GOT3 (cell line): ENCODE measurements at places on chromosomes 1 and 21.

DNA sequence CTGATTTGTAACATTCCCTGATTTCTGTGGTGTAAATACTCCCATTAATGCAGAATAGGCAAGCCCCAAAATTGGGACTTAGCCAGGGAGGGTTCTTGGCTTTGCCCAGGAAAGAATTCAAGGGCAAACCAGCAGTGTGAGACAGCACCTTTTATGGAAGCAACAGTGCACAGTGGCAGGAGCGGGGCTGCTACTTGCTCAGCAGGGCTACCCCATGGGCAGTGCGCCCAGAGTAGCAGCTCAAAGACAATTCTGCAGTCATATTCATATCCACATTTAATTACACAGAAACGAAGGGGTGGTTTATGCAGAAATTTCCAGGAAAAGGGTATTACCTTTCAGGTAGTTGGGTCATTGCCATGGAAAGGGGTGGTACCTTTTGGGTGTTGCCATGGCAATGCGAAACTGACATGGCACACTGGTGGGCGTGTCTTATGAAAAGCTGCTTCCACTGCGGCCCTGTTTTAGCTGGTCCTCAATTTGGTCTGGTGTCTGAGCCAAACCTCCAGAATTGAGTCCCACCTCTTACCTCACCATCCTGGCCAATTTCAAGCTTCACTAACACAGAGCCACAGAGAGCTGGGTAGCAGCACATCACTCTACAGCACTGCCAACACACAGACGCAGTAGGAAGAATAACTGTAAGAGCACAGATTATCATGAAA lies 35.9 kb downstream of the FHAD1 start:
- no peak for DNase-seq

DNA sequence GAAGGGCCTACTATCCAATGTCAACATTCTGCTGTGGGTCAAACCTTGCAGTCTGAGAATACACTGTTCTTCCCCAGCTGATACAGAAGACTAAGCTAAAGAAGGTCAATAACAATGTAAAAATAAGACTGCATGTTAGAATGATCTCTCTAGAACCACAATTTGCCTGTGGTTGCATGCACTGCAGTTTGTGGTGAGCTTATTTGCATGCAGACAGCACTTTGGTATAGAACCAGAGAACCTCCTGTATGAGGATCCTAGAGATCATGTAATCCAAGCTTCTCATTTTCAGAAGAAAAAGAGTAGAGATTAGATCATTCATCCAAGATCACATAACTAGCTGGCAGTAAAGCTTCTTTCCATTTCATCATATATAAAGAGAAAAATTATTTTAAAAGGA lies 15.8 kb downstream of the SYNJ1 start:
- no peak for DNase-seq

DNA sequence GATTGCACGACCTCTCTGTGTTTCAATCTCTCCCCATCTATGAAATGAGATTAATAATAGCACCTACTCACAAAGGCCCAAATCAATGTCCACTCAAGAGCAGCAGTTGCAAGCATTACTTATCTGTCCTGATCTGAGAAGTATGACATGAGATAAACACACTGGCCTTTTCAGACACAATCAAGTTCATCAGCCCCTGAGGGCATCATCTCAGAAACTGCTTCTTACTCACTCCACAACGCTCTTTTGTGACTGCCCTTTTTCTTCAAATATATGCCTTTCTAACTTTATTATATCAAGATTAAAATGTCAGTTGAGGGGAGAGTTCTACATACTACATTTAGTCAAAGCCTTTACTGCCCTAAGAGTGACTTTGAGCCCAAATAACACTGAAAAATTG lies 371.9 kb upstream of the SPAG17 start:
- no peak for DNase-seq

- no peak for DNase-seq
Observed at GRCh38 chr1:71240656-71241055, 159.8 kb upstream of the ZRANB2 start.

DNA sequence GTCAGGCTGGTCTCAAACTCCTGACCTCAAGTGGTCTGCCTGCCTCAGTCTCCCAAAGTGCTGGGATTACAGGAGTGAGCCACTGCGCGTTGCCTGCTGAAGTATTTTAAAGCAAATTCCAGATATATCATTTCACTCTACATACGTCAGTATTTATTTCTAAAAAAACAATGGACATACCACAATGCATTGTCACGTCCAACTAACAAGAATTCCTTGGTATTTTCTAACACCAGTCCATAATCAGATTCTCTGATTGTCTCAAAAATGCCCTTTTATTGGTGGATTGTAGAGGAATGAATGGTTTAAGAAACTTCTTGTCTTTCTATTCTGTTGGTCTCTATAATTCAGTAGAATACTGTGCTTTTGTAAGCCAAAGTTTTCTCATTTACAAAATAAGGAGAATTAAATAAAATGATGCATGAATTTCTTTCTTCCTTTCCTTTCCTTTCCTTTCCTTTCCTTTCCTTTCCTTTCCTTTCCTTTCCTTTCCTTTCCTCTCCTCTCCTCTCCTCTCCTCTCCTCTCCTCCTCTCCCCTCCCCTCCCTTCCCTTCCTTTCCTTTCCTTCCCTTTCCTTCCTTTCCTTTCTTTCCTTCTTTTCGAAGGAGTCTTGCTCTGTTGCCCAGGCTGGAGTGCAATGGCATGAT lies 55.8 kb downstream of the VPS13D start:
- no peak for DNase-seq

- DNase-seq, result no peak
Observed at GRCh38 chr1:24195136-24195535, 8.0 kb upstream of the IFNLR1 start.

- no peak for DNase-seq
Observed at GRCh38 chr21:33230545-33231324, 997 bp downstream of the IFNAR2 start.

- DNase-seq, result no peak
Observed at GRCh38 chr1:186798960-186799688, 29.6 kb upstream of the PLA2G4A start.

DNA sequence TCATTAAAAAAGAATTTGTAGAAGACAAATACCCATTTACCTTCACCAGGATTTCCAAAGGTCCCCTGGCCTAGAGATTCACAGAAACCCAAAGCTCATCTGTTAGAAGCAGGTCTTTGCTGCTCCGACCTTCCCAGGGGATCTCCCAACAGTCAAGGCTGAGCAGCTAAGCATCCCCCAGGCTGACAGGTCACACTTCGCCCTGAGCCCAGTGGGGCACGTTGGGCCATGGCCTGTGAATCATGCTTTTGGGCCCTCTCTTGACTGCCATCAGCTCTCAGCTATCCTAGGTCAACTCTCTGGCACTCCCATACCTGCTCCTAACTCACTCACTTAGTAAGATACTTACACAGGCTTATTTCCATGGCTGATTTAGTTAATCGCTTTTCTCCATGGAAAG lies 157.7 kb downstream of the DSCAM start:
- DNase-seq, result no peak

DNA sequence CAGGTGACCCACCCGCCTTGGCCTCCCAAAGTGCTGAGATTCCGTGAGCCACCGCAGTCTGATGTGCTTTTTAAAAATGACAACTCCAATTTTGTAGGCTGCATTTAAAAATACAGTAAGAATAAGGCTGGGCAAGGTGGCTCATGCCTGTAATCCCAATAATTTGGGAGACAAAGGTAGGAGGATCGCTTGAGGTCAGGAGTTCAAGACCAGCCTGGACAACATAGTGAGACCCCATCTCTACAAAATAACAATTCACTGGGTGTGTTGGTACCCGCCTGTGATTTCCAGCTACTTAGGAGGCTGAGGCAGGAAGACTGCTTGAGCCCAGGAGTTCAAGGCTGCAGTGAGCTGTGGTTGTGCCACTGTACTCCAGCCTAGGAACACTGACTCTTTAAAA lies 23.4 kb downstream of the SLC19A2 start:
- DNase-seq, result no peak

DNA sequence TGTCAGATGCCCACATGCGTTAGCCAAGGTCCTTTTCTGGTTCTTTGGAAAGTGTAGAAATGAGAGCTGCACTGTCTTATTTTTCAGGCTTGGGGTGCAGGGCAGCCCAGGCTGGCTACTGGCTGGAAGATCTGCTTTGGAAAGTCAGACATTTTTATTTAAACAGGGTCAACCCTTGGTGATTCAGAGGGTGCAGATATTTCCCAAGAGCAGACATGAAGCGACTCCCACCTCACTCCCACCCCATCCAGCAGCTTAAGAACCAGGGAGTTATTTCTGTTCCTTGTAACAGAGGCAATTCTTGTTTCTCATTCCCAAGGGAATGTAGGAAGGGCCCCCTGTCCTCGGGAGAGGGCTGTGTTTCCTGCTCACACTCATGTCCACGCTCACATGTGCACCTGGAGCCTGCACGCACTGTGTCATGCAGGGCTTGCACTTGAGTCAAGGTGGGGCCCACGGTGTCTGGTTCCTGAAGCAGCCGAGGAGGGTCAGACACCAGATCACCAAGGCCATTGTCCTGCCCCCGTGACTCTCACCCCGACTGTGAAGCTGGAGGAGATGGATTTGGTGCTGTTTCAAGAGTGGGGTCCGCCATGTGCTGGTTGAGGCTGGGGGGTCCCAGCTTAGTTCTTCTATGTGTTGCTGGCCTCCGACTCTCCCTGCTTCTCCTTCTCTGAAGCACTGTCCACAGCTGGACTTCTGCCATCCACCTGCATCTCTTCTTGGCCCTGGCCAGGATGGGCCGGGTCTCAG lies 992 bp downstream of the S100A7A start:
- no peak for DNase-seq

- no peak for DNase-seq
Observed at GRCh38 chr1:48686159-48686558, 90.5 kb downstream of the BEND5 start.

- DNase-seq, result no peak
Observed at GRCh38 chr1:53369761-53370160, 41.9 kb upstream of the LRP8 start.

GRCh38 chr1:226424221-226425003 lies 16.5 kb upstream of the PARP1 start:
- DNase-seq, result no peak

DNA sequence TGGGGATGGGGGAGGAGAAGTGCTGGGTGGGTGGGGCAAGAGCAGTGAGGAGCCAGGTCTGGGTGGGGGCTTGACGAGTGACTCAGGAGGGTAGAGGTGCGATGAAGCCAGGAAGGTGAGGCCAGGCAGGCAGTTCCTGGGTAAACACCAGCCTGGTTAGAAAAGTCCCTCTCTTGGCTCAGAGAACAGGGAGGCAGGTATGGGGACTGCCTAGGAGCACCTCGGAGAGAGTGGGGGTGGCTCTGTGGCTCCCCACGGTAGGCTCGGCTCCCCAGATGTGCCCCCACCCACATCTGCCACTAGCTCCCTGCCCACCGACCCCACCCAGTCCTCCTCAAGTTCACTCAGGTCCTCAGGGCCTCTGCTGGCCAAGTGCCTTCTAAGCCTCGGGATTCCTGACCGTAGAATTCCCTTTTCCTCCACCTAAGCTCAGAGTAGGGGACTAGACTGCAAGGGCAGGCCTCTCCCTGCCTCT lies 1.2 kb downstream of the HSPG2 start:
- DNase-seq, result no peak

DNA sequence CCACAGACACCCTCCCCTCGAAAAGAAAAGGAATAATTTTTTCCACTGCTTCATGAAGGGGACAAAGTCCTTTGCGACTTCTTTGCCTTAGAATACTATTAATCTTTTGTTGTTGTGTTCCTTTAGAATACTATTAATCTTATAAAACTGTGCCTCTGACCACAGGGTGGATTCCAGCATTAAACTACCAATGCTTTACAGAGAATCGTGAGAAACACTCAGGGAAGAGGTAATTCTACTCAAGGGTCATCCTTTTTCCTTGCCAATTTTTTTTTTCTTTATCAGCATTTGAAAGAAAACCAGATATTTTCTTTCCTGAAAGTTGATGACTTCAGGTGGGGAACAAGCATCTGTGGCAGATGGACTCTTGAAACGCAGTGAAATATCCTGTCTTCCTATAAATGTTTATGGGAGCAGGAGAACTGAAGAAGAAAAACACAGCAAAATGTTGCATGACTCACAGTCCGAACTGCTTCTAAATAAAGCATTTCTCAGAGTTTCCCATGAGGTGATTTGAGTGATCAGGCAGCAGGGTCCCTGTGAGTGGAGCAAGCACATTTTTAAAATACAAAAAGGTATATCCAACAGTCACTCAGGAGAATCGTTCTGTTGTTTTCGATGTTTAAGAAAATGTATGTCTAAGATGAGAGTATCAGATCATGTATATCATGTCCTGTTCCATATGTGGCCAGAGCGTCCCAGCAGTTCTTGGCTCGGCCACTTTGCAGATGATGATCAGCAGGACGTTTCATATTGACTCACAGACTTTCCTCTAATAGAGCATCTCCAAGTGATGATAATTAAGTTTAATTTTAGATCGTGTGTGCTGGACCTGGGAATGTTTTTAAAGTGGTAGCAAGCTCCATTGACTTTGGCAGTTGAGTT lies 154.2 kb upstream of the RUNX1 start:
- no peak for DNase-seq

DNA sequence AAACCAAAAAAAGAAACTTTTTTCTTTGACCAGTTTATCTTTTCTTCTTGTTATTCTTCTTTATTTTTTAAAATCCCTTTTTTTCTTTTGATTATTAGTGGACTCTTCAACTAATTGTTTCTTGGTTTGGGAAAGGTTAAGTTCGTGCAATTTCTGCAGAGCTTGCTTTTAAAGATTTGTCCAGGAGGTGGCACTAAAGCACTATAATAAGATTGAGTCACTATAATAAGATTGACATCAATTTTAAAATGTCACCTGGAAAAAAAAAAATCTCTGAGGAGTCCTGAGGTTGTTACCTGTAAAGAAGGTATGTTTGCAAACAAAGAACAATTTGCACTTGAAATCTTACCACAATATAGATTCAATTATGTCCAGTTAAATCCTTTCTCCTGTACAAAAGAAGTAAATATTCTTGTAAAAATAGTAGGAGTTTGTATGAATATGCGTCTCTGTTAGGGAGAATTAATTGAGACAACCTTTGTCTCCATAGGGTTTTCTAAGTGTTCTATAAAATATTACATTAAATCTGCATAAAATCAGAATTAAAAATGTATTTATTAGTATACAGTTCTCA lies 166.7 kb downstream of the ADGRL4 start:
- no peak for DNase-seq

DNA sequence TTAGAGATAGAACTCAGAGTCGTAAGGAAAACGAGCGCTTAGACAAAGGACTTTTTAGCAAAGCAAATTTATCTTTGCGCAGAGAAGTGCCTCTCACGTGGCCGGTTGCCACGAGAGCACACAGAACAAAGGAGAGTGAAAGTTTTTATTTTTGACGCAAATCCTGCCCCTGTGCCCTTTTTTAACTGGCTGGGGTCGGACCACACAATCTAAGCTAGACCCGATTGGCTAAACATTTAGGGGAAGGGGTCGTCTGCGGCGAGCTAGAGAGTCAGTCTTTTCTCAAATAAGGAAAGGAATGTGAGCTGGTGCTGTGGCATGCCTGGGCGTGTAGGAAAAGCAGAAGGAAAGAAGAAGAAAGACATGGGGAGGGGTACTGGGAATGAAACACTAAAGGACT lies 2.4 kb downstream of the KRTAP10-2 start:
- DNase-seq, result no peak

GRCh38 chr21:18298228-18298627 lies 53.6 kb downstream of the CHODL start:
- no peak for DNase-seq
